Stimulated activated CD8-positive, alpha-beta memory T cell treated with anti-CD3 and anti-CD28 coated beads, Interleukin-2, amount 100 ng/mL, for 1 hour (primary cell): ENCODE measurements at places on chromosomes 12 and 14.

DNA sequence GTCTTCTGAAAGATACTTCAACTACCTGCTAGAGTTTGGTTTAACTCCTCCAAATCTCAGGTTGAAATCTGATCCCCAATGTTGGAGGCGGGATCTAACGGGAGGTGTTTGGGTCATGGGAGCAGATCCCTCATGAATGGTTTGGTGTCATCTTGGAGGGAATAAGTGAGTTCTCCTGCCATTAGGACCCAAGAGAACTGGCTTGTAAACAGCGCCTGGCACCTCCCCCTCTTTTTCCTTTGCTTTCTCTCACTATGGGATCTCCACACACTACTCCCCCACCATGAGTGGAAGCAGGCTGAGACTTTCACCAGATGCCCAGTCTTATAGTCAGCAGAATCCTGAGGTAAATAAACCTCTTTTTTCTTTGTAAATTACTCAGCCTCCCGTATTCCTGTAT, 2.5 kb downstream of the CNIH1 start:
- no peak for DNase-seq

DNA sequence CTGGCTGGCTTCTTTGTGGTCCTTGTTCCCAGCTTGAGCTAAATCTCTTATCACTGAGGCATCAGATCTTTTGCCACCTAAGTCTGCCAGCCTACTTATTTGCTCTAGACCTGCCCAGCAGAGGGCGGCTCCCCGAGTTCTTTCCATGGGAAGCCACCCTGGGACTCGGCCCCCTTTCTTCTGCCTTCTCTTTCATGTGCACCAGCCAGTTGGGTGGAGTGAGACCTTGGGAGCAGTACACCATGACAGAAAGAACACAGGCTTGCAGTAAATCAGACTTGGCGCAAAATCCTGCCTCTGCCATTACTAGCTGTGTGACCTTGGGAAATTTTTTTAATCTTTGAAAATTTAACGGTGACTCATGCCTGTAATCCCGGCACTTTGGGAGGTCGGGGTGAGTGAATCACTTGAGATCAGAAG, 7.4 kb downstream of the SMAGP start:
- no peak for DNase-seq

GRCh38 chr12:10030446-10030845, at the start of gene CLEC9A:
TSS of gene CLEC9A (plus strand) at chr12:10030682. CDS start at chr12:10052688, 22,006 bp downstream.
- DNase-seq: no peak

- no peak for DNase-seq
Measured at GRCh38 chr14:101182476-101182875, 279.0 kb upstream of the RTL1 start.

GRCh38 chr12:57610554-57611107, 604 bp upstream of the ARHGEF25 start:
- no peak for DNase-seq

GRCh38 chr12:132596016-132596415, 14.4 kb downstream of the LRCOL1 start:
- DNase-seq: no peak

GRCh38 chr12:50839042-50839441, 3.7 kb upstream of the TMPRSS12 start:
- DNase-seq: no peak

- no peak for DNase-seq
Measured at GRCh38 chr12:77122661-77123060, 57.3 kb upstream of the E2F7 start.
